CD4-positive, alpha-beta memory T cell (primary cell): ENCODE measurements at places on chromosomes 13 and 19.
A peak's percentile ranks its signal among the peaks of the same experiment; 100 is the strongest.

DNA sequence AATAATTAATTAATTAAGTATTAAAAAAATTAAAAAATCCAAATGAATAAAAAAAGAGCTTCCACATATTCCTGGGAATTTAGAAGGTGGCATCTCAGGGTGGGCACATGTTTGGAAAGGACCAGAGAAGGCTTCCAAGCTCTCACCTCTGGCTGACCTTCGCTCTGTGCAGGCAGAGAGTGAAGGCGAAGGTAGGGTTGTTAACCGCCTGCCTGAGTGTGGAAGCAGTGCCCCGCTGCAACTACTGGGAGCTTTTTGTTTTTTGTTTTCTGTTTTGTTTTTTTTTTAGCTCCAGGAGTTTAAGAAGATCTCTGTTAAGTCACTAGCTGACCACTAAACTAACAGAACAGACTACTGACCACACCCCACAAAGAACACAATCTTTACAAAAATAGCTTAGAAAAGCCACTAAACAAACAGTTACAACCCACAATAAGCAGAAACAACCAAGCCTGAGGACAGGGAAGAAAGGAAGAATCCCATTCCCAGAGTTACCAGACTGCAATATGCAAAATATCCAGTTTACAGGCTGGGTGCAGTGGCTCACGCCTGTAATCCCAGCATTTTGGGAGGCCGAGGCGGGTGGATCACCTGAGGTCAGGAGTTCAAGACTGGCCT, 11.4 kb downstream of the ZNF541 start:
- DNase-seq = no peak

- DNase-seq = no peak
Observed at GRCh38 chr13:20553311-20553710, 13.6 kb upstream of the IFT88 start.

DNA sequence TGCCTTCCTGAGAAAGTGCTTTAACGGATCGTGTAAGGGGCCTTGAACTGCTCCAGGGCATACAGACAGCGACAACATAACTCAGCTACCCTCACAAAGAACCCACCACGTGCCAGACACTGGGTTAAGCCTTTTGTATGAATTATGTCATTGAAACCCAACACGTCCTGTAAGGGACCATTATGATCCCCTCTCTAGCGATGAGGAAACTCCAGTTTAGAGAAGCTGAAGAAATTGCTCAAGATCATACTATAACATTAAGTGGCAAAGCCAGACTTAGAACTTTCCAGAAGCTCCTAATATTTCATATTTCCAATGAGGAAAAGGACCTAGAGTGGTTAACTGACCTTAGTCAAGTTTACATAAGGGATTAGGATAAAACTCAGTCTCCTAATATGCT, 57.0 kb upstream of the RAP2A start:
- no peak for DNase-seq

DNA sequence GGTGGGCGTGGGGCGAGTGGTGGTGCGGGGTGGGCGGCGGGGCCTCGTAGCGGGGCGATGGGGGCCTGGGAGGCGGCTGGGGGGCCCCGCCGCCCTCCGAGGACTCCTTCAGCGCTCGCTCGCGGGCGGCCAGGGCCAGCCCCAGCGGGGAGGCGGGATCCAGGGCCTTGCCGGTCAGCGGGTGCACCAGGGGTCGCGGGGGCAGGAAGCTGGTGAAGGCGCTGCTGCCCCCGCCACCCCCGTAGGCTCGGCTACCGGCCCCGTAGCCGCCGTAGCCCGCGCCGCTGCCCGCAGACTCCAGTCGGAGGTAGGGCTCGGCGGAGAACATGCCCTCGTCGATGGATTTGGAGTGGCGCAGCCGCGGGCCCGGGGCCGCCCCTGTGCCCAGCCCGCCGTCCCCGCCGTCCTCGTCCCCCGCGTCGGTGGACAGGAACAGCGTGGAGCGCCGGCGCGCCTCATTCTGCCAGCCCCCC, 18.6 kb downstream of the C19orf81 start:
- no peak for DNase-seq

DNA sequence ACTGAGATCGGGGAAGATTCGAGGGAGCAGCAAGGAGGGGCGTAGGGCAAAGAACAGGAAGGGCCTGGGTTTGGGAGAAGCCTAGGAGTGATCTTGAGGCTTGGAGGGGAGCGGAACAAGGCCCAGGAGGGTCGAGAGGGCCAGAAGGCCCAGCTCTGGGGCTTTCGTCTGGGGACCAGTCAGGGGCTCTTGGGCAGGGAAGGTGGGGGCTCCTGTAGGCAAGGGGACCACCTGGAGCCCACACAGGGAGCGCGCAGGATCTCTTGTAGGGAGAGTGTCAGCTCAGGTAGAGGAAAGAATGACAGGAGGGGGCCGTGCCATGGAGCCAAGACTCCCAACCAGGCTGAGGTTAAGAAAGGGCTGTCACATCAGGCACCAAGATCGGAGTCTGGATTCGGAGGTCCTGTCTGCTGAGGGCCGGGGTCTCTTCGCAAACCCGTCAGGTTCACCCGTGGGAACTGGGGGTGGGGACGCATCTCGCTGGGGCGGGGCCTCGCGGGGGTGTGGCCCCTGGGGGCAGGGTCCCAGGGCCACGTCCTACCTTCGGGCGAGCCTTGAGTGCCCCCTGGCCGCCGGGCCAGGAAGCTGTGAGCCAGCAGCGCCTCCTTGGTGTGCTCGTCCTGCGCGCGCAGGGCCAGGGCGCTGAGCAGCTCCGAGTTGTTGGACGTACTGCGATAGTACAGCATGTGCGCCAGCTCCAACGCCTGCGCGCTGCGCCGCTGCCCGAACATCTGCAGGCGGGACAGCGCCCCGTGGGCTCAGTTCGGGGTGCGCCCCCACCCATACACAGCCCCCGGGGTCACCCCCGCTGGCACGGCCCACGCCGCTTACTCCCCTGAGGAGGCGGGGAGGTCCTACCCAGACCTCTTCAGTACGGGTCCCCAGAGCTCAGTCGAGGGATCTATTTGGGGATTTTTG, 8.4 kb downstream of the EMP3 start:
- peak; percentile 92 for DNase-seq

GRCh38 chr13:47798906-47799305, 202.2 kb downstream of the SUCLA2 start:
- no peak for DNase-seq

GRCh38 chr13:98175823-98176222, 1.2 kb downstream of the RNF113B start:
- DNase-seq = no peak

DNA sequence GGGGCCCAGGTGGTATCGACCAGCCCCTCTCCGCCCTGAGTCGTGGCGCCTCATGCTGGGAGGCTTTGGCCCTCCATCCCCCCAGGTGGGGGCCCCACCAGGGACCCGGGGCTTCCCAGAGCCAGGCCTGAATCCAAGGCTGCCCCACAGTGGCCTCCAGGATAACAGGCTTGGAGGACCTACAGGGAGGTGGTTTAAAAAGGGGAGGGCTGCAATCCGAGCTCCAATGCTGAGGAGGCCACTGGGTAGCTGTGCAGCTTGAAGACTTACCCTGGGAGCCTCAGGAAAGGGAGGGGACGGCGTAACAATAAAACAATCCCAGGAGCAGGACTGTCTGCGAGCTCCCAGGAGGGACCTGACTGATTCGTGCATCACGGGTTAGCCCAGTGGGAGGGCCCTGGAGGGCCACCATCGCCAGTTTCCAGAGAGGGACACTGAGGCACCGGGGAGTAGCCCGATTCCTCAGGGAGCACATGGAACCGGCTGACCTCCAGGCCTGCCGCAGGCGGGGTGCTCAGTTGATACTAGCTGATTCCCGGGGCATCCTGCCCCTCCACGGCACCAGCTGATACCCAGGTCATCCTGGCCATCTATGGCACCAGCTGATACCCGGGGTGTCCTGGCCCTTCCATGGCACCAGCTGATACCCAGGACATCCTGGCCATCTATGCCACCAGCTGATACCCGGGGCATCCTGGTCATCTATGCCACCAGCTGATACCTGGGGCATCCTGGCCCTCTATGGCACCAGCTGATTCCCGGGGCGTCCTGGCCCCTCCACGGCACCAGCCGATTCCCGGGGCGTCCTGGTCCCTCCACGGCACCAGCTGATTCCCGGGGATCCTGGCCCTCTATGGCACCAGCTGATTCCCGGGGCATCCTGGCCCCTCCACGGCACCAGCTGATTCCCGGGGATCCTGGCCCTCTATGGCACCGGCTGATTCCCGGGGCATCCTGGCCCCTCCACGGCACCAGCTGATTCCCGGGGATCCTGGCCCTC, 3.7 kb upstream of the C2CD4C start:
- DNase-seq = no peak

GRCh38 chr13:40318366-40318765, 348.1 kb downstream of the FOXO1 start:
- no peak for DNase-seq

- DNase-seq = no peak
Observed at GRCh38 chr13:80029170-80029569, 311.8 kb downstream of the SPRY2 start.

DNA sequence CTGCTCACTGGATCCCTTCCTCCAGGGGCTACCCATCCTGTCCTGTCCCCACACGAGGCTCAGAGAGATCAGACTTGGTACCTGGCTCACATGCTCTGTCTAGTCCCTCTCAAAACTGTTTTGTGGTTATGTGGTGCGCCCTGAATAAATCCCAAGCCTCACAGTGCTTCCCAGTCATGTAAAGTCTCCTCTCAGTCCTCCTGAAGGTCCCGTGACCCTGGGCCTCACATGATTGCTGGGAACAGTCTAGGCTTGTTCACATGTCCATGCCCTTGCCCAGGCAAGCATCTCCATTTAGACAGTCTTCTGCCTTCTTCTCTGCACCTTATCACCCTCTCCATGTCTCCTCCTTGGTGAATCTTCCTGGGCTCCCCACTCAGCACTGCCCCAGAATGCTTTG, 36.0 kb upstream of the POU2F2 start:
- DNase-seq = no peak

GRCh38 chr19:32522967-32523366, 58.0 kb upstream of the PDCD5 start:
- no peak for DNase-seq

- DNase-seq = no peak
Observed at GRCh38 chr13:47085346-47085745, 188.5 kb upstream of the HTR2A start.

DNA sequence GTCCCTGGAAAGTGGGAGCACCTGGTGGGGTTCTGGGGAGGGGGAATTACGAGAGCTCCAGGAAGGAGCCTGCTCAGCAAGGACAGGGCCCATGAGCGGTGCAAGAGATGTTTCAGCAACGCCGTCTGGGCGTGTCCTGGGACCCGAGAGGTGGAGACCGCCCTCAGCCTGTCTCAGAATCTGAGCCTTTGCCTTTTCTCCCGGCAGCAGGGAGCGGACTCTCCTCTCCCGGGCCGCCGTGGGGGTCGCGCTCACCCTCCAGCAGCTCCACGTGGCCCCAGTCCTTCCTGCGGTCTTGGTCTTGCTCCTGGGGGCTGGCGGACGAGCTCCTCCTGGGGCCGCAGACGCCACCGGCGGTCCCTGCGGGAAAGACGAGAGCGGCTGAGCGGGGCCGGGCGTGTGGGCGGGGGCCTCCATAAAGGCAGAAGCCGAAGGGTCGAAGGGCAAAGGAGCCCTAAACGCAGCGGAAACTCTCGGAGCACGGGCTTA, 714 bp downstream of the POLRMT start:
- DNase-seq = no peak

DNA sequence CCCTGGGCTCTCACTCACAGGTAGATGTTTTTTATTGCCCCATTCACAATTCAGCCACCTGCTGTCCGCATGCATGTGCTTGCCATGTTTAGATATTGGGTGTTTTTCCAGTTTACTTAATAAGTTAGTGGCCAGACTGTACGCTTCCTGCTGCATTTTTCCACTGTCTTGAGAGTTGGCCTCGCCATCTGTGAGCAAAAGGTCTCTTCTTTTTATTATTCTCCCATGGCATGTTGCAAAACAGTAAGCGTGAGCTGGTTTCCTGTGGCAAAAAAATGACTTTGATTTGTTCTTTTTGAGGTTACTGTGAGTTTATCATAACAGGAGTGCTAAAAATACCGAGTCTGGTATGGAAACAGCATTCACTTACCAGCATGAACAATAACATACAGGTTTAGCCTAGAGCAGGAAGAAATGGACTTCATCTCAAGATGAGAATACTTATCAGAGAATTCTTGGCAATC, 46.0 kb downstream of the SAE1 start:
- peak; percentile 70 for DNase-seq

GRCh38 chr19:3721131-3721886, 13.1 kb downstream of the TJP3 start:
- peak; percentile 89 for DNase-seq

- DNase-seq = no peak
Observed at GRCh38 chr19:57620673-57621348, 6.8 kb downstream of the ZNF134 start.

DNA sequence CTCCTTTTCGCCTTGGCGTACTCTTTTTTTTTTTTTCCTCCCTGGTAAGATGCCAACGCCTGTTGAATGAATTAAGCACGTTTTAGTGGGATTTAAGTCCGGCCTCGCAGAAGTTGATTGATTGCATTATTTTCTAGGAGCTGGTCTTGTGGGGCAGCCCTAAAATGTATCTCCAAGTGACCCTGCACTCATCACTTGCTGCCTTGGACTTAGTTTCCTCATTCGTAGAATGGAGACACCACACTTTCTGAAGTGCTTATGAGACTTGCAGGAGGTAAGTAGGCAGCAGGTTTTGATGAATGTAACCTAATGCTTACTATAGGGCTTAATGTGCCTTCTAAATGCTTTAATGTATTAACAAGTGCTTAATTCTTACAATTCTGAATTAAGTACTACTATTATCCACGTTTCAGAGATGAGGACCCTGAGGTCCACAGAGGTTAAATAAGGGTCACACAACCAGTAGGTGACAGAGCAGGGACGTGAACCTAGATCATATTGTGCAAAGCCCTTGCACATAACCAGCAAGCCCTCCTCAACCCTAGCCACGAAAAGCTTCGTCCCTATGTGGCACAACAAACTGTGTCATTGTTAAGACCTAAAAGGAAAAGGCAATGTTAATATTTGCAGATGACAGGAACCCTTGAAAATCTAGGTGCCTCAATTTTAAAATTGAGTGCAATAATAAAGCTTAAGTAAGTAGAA, 514 bp upstream of the ARGLU1 start:
- no peak for DNase-seq

- no peak for DNase-seq
Observed at GRCh38 chr19:50720921-50721381, 1.3 kb upstream of the SHANK1 start.

DNA sequence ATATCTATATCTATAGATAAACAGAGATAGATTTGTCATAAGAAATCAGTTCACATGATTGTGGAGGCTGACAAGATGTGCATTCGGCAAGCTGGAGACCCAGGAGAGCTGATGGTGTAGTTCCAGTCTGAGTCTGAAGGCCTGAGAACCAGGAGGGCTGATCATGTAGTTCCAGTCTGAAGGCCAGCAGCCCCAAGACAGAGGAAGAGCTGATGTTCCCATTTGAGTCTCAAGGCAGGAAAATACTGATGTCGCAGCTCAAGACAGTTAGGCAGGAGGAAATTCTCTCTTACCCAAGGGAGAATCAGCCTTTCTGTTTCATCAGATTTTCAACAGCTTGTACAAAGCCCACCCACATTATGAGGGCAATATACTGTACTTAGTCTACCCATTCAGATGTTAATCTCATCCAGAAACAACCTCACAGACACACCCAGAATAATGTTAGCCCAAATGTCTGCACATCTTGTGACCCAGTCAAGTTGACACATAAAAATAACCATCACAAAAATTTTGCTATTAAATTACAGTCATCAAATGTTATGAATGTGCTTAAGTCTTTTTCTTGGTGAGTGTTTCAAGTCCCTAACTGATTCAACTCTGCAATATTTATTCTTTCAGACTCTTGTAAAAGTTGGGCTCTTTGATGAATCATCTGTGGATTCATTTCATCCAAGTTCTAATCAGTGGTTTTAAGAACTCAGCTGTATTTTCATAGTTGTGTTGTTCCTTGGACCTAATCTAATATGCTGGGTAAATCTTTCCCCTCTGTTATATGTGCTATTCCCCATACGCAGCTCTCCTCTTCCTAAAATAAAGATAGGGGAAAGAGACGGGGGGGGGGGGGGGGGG, 22.7 kb upstream of the LRCH1 start:
- DNase-seq = no peak
